ENCODE measurements at places on chromosomes 13 and 19. TPM values are rescaled to one million over a fixed set of nuclear protein-coding genes. Genes with fewer than 3 reads are reported as not detected.

- no peak for DNase-seq
Observed at GRCh38 chr13:95352486-95352885, 51.2 kb upstream of the ABCC4 start.

GRCh38 chr13:97582170-97582569 is 148.2 kb downstream of the RAP2A start:
- DNase-seq, result no peak

GRCh38 chr19:35085947-35086346 is 29.7 kb upstream of the FXYD3 start:
- no peak for DNase-seq

GRCh38 chr13:20544201-20544923 is 18.7 kb upstream of the CRYL1 start:
- DNase-seq, result no peak

- DNase-seq, result no peak
Observed at GRCh38 chr19:40583283-40583682, 6.6 kb downstream of the SHKBP1 start.

DNA sequence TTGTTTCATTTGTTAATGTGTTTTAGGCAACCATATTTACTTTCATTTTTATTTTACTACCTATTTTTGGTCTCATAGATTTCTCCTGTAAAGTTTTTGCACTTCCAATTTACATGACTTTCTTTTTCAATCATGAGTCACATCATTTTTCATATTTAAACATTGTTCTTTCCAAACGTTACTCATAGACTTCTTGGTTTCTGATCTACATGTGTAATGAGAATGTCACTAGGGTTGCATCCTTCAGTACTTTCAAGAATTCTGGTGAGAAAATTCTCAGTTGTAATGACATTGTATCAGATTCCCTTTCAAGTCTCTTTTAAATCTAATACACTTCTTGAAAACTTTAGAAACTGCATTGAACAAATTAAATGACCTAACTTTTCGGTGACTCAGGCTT is 991.7 kb downstream of the EFNB2 start:
- DNase-seq, result no peak

- DNase-seq, result no peak
Observed at GRCh38 chr19:456547-457110, 4.2 kb downstream of the SHC2 start.

DNA sequence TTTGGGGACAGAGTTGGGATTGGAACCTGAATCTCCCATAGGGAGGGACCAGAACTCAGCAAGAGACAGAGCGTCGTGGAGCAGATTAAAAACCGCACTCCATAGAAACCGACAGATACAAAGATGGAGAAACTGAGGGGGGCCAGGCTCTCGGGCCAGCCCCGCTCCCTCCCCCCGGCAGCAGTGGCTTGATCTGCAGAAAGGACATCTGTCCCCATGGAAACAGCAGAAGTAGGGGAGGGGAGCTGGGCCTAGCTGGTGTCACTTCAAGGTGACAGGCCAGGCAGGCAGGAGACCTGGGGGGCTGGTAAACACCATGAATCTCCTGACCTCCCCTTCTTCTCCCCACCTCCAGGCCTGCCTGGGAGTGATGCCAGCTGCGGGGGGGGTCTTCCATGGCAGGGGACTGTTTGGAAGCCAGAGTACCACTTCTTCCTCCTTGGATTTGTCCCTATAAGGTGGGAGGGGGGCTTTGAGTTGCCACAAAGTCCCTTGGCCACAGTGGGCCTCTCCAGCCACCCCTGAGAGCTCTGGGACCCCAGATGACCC is 10.9 kb downstream of the TMIGD2 start:
- DNase-seq, result no peak

- no peak for DNase-seq
Observed at GRCh38 chr19:13103581-13104359, 1.1 kb upstream of the LYL1 start.

DNA sequence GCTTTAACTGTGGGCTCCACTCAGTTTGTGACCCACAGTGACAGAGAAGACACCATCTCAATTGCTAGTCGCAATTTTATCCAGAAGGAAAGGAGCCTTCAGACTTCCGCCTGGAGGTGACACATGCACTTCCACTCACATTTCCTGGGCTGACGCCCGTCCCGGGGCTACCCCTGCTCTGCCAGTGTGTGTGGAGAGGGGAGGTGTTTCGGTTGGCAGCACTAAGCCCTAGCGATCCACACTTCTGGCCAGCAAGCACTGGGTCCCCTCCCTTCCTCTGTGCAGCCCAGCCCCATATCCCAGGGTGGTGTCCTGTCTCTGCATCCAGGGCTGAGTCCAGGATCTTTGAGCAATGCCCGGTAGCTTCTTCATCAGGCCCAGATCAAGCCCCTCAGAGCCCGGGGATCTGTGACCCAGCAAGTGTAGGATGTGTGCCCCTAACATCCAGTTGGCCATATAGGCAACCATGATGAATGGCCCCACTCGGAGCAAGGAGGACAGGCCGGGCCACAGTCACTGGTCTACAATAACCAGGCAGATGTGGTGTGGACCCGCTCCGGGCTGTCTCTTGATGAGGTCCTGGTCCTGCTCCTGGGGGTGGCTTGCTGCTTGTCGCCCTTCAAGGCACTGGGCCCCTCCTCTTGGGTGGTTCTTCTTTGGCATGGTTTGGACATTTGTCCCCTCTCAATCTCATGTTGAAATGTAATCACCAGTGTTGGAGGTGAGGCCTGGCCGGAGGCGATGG is 141.9 kb upstream of the SPACA7 start:
- no peak for DNase-seq

Gene PBX4
- 1.3 TPM for polyA plus RNA-seq

Gene WDR62
- polyA plus RNA-seq, result 5.3 TPM

Gene MEF2B
- 0.39 TPM for polyA plus RNA-seq

Gene ZNF573
- 0.90 TPM for polyA plus RNA-seq

Gene MAP3K10
- 3.7 TPM for polyA plus RNA-seq

Gene MBD3L1
- polyA plus RNA-seq, result not detected

Measured in BJ (cell line).